ENCODE measurements at places on chromosomes 5 and 9.

DNA sequence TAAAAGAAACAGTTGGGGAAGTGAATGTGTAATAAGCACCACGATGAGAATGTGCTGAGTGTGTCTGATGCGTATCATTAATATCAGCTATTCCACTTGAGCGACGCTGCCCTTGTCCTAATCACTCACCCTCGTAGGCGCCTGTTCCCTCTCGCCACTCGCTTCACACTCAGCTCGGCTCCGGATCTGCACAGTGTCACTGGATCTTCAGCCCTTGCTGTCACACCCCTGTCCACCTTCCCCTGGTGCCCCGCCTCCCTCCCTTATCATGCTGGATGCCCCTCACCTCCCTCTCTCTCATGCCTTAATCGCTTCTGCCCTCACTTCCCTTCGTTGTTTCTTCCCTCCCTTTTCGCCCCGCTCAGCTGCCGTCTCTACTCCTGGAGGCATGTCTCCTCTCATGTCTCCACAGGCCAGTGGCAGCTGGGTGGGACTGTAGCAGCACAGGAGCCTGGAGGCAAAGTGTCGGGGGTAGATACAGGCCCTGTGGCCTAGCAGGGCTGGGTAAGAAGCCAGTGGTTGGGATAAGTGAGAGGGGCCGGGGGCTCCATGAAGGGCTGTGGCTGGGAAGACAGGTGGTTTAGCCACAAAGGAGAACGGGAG lies 43.5 kb downstream of the ANKDD1B start:
- no peak for DNase-seq

- no peak for DNase-seq
Measured at GRCh38 chr9:130138791-130139190, 33.4 kb upstream of the NCS1 start.

DNA sequence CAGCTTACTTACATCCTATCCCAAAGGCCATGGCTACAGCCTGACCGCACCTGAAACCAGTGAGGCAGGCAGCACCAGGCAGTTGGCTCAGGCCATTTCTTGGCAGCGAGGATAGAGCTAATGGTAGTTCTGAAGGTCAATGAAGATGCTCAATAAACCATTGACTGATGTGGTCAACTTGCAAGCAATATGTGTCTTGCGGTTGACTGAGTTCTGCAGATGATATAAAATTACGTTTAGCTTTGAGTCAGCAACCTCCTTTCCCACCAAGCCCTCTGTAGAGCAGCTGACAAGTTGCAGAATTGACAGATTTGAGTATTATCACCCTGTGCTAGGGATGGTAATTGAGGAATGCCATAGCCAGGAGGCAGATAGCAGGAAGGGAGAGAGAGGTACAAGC lies 189.0 kb upstream of the PUM3 start:
- DNase-seq, result no peak

DNA sequence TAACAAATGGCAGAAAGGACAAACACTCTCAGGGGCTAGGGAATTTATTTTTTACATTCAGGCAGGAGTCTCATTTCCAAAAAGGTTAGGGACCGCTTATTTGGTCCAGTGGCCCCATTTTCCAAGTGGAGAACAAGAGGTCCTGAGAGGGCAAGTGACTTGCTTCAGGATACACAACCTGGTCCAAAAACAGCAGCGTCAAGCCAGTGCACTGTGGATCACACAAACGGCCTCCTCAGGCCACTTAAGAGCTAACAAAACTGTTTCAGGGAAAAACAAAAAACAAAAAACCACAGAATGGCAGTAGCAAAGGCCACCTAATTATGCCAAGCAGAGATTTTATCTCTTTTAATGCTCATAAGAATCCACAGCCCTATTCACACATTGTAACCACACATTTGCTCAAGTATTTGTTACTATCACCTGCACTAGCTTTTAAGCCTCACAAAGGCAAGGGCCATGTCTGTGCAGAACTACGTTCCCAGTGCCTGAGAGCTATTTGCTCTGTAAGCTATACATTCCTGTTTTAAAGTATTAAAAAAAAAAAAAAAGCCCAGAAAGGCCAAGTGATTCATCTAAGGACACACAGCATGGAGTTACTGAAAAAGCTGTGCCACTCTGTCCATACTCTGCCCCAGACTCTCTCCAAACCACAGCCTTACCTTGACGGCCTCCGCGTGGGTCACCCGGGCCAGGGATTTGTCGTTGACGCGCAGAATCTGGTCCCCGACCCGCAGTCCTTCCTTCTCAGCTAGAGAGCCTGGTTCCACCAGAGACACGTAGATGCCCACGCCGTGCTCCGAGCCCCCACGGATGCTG lies 1.5 kb downstream of the WHRN start:
- DNase-seq, result no peak

DNA sequence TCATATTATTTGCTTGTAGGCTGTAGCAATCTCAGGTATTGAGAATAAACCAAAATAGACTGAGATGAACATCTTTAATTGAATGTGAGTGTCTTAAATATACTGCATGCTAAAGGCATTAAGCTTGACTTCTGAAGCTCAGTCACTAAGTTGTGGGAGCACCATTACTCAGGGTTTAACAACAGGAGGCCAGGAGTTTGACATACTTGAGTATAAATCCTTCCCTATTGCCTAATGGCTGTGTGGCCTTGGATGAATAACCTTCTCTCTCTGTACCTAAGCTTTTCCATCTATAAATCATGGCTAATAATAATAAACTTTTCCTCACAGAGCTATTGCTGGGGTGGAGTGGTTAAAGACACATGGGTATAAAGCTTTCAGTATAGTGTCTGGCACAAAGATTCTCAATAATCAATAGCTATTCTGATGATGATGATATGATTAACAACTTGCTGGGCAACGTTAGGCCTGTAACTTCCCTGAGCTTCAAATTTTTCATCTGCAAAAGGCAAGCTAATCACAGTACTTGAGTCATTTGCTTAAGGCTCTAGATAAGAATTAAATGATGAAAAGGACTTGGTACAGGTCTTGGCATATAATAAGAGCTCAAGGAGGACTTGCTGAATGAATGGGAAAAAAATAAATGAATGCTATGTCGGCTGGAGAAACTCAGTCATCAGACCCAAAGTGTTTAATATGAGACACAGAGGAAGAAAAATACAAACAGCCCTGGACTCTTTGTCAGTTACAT lies 174.0 kb upstream of the IL12B start:
- no peak for DNase-seq

DNA sequence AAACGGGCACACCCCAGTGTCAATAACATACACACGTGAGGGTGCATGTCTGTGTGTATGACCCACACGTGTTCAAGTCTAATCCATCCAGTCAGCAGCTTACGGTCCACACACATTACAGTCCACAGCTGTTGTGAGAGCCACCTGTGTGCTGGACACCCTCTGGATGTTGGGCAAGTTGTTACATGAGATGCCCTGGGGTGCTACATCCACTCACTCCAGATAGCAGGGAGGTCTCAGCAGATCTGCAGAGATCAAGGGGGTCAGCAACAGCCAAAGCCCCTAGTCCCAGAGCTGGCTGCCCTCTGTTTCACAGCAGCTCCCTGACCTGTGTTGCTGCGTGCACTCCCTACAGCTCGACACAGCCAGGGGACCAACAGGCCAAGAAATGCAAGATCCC lies 4.3 kb upstream of the AIF1L start:
- DNase-seq, result no peak

DNA sequence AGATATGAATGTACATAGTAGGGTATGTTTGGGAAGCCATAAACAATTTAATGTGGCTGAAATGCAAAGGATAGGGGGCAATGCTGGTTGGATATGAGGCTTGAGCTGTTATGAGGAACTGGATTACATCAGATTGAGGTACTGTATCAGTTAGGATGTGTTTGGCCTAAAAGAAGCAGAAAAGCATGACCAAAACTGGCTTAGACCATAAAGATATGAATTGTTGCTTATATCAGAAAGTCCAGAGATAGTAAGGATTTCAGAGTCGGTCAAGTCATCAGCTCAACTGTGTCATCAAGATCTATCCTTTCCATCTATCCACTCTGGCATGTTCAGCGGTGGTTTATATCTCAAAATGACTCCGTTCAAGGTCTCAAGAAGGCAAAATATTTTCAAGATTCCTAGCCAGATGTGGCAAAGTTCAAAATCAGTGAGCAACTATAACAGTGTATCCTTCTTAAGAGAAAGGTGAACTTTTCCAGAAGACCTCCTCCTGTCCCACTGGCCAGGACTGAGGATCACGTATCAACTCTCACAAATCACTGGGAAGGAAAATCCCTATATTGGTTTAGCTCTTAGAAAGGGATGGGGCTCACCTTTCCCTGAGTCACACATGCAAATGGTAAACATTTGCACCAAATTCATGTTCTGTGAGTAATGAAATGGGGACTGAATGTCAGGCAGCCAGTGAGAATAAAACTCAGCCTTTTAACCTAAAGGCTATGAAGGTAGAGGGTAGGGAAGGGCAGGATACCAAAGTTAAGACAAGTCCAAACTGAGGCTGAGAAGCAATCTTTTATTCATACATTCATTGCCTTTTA lies 257.8 kb downstream of the TRIM32 start:
- no peak for DNase-seq

DNA sequence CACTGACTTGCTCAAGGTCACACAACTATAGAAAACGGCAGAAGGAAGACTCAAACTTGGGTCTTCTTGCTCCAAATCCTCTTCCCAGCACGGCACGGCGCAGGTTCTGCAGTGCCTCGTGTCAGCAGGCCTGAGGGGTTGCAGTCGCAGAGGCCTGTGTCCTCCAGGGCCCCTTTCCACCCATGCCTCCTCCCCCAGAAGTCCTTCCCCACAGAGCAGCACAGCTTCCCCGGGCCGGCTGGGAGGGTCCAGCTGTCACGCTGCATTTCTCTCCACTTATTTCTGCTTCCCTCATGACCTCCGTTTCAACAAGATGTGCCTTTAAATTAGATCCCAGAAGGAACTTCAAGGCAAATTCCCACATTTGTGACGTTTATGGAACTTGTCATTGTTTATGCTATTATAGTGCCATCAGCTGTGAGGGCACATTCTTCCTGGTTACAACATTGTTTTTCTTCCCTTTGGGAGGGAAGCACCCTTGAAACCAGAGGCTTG lies 148.4 kb downstream of the C5orf15 start:
- no peak for DNase-seq

GRCh38 chr5:14331386-14331781 lies 188.2 kb downstream of the TRIO start:
- no peak for DNase-seq

- no peak for DNase-seq
Measured at GRCh38 chr5:118520771-118521415, 467.5 kb downstream of the DTWD2 start.

GRCh38 chr5:124744170-124744971 lies 2.1 kb downstream of the ZNF608 start:
- no peak for DNase-seq

DNA sequence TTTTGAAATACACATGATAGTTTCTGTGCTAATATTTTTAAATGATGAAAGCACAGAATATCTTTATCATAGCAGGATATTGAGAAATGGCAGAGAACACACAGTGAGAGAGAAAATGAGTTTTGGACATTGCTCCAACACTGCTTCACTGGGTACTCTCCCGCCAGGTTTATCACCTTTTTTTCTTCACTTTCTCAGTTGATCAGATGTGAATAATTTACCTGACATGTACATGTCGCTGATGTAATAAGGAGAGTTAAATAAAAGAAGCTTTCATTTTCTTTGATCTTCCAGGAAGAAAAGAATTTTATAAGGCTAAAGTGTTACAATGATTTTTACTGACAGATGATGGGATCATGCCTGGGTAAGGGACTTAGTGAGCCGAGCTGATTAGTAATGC lies 134.5 kb downstream of the ALDH1A1 start:
- DNase-seq, result no peak

- DNase-seq, result no peak
Measured at GRCh38 chr9:76560481-76560922, 101.5 kb downstream of the GCNT1 start.

GRCh38 chr9:91386765-91387164 lies 25.0 kb upstream of the AUH start:
- DNase-seq, result no peak

GRCh38 chr9:83419961-83420360 lies 118.2 kb downstream of the FRMD3 start:
- DNase-seq, result no peak

DNA sequence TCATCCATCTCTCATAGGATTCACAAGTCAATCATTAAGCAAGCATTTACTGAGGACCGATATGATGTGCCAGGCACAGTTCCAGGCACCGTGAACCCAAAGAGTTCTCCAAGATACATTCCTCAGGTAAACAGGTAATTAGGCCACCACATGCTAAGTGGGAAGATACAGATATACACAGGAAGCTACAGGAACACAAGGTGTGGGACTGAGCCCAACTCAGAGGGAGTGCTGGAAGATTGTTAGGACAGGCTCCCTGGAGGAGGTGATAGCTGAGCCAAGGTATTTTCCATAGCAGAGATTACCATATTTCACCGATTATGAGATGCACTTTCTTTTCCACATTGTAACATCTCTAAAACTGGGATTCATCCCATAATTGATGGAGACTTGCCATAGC lies 31.4 kb upstream of the RAI14 start:
- no peak for DNase-seq

- no peak for DNase-seq
Measured at GRCh38 chr9:95511952-95512708, 4.6 kb downstream of the PTCH1 start.

DNA sequence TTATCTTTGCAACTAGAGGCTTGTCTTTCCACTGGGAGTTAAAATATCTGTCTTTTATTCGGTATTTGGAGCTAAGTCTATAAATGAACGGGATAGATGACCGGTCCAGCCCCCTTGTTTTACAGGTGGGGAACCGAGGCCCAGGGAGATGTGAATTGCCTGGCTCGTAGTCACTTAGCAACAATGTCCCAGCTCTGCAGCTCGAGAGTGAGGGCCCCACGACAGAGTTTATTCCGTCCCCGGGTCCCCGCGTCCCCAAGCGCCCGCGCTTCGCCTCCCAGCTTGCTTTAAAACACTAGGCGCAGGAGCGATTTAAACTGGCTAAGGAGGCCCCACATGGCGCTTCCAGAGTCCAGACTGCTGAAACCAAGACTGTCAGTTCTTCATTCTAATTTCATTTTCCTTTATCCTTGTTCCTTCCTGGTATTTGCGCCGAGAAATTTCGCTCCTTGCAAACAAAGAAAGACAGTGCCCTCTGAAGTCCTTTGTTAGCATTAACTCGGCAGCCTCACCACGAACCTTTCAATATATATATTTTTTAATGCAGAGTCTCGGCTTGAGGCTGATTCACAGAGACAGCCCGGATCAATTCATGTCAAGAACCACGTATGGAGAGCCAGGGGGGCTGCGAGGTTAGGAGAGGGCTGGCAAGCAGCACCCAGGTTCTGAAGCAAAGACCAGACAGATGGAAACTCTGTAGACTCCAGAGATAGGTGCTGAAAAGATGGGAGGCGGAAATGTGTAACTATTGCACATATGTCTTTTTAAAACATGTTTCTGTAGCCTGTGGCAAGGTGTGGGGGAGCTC lies 1.4 kb upstream of the ENC1 start:
- DNase-seq, result no peak

- no peak for DNase-seq
Measured at GRCh38 chr5:158463188-158463587, 604.2 kb upstream of the CLINT1 start.

DNA sequence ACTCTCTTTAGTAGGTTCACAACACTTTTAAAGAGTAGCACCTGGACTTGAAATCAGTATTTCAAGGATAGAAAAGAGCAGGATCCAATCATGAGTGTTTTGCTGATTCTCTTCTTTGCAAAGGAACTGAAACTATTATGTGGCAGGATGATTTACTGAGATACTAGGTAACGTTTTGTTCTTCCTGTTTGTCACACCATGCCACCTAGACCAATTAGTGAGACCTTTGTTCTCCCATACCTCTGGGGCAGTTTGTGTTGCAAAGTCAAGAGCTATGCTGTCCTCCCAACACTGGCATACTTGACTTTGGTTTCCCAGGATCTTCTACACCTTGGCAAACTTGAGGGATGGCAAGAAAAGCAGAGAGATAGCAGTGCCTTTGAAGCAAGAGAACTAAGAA lies 43.4 kb downstream of the PPP1R2B start:
- no peak for DNase-seq
